ENCODE measurements at places on chromosomes 1 and 21. TPM values are rescaled to one million over a fixed set of nuclear protein-coding genes. Genes with fewer than 3 reads are reported as not detected.

GRCh38 chr21:44371596-44371995 lies 18.2 kb downstream of the TRPM2 start:
- no peak overlapping the region for H3K27ac ChIP-seq
- DNase-seq, result no peak
- H3K36me3 ChIP-seq, result no peaks in the 10 kb centered on the region
- no peaks in the 10 kb centered on the region for H3K4me1 ChIP-seq
- no peaks in the 10 kb centered on the region for H3K27me3 ChIP-seq
- H3K4me3 ChIP-seq, result no peak overlapping the region

DNA sequence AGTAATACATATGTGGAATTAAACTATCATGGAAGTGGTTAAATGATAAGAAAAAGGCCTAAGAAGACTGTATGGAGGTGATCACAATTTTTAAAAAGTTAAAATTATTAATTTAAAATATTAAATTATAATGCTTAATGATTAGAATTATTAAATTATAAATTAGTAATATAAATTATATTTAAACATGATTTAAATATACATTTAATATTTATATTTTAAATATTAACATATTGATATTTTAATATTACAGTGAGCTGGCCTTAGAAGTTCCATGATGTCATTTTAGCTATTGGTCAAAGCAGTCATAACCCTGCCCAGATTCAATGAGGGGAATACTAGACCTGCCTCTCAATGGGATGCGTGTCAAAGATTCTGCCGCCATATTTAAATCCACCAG lies 281.2 kb downstream of the PRDM2 start:
- no peaks in the 10 kb centered on the region for H3K36me3 ChIP-seq
- no peak for DNase-seq
- H3K4me3 ChIP-seq, result no peak overlapping the region
- no peaks in the 10 kb centered on the region for H3K4me1 ChIP-seq
- no peak overlapping the region for H3K27ac ChIP-seq

- peaks cover 3% of the 10 kb centered on the region for H3K4me1 ChIP-seq
- no peak for DNase-seq
- no peaks in the 10 kb centered on the region for H3K36me3 ChIP-seq
These were observed 48.1 kb downstream of the CDC14A start for GRCh38 chr1:100400404-100400803.

TEDDM1 gene
- total RNA-seq, result not detected

SLC9C2 gene
- total RNA-seq, result not detected
